ENCODE measurements at places on chromosomes 6 and 20.
A peak's percentile ranks its signal among the peaks of the same experiment; 100 is the strongest.

GRCh38 chr6:10569392-10570127, 48.4 kb downstream of the GCNT2 start:
- DNase-seq: no peak

- peak; percentile 47 for DNase-seq
These were observed 201.4 kb downstream of the IBTK start for GRCh38 chr6:82045965-82046756.

GRCh38 chr6:42276034-42276890, 58.6 kb upstream of the MRPS10 start:
- DNase-seq: no peak

DNA sequence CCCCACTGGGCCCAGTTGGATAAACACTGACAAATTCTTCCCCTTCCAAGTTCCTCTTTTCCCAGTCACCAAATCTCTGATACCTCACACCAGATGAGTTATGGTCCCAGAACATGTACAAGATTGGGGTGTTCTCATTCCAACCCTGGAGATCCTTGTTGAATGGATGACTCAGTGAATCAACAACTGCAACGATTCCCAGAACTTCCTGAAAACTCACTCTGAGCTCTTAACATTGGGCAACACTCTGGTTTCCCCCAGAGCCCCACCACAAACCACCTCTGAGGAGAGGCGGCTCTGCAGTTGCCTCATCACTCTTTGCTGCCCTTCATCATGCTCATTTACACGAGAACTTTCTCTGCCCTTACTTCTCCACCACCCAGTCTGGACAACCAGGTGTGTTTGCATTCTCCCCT, 115.2 kb downstream of the MRPL14 start:
- peak; percentile 99 for DNase-seq

All from fibroblast of skin of left biceps (primary cell).